NCI-H2081 (cell line): ENCODE measurements at places on chromosomes 12 and 14.

- DNase-seq: no peak
These were observed 267.6 kb downstream of the AEBP2 start for GRCh38 chr12:19706936-19707335.

GRCh38 chr12:4089121-4089606, 184.4 kb upstream of the CCND2 start:
- no peak for DNase-seq

GRCh38 chr14:78091361-78091760, 78.8 kb upstream of the NRXN3 start:
- DNase-seq: no peak

DNA sequence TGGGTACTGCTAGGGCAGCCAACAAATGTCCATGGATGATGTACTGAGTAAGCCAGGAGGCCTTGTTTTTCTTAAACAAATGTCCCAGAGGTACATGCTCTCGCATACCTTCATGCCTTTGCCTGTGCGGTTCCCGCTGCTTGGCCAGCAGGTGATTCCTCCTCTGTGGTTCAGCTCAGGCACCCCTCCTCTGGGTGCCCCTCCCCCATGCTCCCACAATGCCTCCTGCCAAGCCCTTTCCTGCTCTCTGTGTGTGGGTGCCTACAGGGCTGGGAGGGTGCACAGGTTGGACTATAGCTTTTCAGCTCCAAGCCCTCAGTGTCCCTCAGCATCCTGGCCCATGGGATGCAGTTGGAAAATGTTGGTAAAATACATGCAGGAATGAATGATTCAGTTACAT, 23.5 kb downstream of the ASB2 start:
- DNase-seq: no peak

GRCh38 chr14:72714094-72714493, 179.8 kb downstream of the DPF3 start:
- no peak for DNase-seq

GRCh38 chr14:73634011-73634833, 10.6 kb upstream of the DNAL1 start:
- peak; percentile 76 for DNase-seq
